ENCODE measurements at places on chromosomes 1 and 21.

DNA sequence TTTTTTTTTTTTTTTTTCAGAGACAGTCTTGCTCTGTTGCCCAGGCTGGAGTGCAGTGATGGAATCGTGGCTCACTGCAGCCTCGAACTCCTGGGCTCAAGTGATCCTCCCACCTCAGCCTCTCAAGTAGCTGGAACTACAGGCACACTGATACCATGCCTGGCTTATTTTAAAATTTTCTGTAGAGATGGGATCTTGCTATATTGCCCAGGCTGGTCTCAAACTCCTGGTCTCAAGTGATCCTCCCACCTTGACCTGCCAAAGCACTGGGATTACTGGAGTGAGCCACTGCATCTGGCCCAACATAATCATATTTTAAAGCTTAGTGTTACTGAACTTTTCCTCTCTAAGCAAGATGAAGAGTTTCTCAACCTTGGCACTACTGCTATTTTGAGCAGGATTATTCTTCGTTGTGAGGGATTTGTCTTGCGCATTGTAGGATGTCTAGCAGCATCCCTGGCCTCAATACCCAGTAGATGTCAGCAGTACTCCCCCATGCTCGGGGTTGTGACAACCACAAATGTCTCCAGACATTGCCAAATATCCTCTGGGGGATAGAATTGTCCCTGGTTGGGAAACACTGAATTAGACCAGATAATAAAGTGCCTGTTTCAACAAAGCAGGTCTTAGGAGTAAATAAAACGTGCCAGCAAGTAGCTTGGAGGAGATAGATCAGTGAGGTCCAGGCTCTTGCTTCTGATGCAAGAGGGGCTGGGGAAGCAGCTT is 15.1 kb upstream of the THRAP3 start:
- DNase-seq: no peak

DNA sequence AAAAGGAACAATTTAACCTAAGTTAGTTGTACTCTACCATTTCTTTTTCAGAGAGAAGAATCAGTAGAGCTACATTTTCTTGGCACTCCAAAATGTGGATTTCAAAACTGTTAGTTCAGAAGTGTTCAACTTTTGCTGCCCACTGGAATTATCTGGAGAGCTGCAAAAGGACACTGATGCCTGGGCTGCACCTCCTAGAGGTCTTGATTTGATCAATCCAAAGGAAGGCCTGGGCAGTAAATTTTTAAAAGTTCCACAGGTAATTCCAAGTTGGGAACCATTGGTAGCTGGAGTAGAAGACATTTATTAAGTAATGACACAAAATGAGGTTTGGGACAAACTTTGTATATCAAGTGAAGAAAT is 79.3 kb upstream of the HMCN1 start:
- no peak for DNase-seq

- no peak for DNase-seq
Measured at GRCh38 chr1:47630346-47630745, 192.5 kb downstream of the FOXD2 start.

DNA sequence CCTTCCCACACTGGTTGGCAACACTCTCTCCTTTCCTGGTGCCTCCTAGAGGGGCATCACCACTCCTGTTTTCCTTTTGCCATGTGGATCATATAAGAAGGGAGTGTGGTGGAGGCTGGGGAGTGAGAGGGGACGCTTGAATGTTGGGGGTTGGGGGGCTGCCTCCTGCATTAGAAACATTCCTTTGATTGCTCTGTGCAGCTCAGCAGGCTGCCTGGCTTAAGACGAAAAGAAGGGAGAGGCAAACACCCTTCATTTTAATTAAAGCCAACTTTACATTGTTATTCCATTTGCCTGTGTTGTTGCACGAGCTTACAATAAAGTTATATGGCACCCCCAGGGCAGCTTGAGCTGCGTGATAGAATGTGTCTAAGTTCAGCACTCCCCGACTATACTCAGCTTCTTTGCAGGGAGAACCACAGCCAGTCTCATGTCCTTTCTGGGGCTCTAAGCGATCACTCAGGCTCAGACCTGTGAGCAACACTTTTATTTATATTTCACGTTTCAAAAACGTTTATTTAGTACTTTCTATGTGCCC is 57.4 kb downstream of the FOXD2 start:
- DNase-seq: no peak

DNA sequence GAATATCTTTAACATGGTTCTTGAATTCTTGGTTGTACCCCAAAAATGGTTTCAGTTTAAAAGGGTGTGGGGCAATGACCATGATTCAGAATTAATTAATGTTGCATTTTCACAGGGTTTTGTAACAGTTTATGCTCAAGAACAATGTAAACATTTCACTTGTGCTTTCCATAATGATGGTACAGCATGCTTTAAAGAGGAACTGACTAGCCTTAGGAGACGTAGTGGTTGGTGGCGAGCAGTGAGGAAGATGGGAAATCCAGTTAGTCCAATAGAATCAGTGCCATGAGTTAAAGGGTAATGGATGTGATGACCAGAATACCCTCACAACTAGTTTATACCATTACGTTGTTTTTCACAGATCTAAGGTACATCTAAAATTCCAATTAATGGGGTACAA is 138.0 kb downstream of the HS2ST1 start:
- DNase-seq: no peak

- DNase-seq: no peak
Measured at GRCh38 chr1:231189683-231190270, 27.9 kb downstream of the TRIM67 start.

- DNase-seq: no peak
Measured at GRCh38 chr21:44615911-44616590, 4.2 kb downstream of the KRTAP10-8 start.

DNA sequence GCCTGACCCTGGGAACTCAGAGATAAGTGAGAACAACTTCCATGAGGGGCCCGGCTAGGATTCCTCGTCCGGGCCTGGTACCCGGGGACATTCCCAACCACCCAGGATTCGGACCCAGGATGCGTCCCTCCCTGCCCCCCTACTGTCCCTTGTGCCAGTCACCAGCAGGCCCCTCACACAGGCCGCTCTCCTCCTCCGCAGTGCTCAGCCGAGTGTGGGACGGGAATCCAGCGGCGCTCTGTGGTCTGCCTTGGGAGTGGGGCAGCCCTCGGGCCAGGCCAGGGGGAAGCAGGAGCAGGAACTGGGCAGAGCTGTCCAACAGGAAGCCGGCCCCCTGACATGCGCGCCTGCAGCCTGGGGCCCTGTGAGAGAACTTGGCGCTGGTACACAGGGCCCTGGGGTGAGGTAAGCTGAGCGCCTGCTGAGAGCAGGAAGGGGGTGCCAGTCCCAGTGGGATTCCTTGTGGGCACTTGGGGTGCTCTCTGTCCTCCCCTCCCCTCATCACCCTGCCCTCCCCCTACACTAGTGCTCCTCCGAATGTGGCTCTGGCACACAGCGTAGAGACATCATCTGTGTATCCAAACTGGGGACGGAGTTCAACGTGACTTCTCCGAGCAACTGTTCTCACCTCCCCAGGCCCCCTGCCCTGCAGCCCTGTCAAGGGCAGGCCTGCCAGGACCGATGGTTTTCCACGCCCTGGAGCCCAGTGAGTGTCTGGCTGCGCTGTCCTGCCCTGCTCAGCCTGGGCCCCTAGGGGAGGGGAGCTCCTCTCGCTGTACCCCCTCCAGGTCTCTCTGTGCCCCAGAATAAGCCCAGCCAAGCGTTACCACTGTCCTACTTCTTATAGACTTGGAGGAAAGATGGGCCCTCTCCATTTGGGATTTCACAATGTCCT is 9.8 kb downstream of the ADAMTSL4 start:
- DNase-seq: no peak

DNA sequence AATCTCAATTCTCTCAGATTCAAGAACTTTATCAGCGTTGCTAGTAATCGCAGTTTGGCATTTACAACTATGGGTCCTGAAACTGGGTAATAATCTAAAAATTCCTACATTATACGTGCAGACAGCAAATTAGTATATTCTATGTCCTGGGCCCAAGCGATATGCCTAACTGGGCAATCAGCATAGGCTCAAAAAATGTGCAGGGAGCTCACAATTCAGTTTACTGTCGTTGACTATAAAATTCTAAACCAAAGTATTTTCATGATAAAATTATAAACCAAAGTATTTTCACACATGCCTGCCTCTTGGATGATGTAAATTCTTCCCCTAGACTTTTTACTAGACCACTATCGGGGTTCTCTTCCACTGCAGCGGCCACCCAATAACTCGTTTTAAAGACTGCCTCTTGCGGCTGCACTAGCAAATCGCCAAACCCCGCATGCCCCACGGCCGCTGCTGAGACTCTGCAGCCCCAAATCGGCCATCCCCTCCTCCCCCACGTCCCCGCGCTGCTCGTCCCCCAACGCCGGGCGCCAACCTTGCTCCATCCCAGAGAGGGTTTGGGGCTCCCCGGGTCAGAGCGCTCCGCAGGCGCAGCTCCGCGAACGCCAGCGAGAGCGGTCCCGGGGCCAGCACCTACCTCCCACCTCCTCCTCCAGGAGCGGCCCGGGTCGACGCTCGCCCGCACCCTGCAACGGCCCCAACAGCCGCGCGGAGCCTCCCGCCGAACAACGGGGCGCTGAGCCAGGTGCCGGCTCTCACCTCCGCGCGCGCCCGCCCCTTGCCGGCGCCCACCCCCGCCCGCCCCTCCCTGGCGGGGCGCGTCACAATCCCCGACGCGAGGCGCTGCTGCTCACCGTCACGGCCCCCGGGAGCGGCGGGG is 506 bp downstream of the SSX2IP start:
- peak; percentile 32 for DNase-seq

- DNase-seq: no peak
Measured at GRCh38 chr1:40652979-40653378, 12.5 kb downstream of the RIMS3 start.

- DNase-seq: peak; percentile 85
Measured at GRCh38 chr1:56098946-56099345, 480.4 kb downstream of the PLPP3 start.

- DNase-seq: no peak
Measured at GRCh38 chr1:8006037-8006963, 19.8 kb downstream of the ERRFI1 start.

GRCh38 chr1:174967845-174968705 is 31.7 kb upstream of the CACYBP start:
- no peak for DNase-seq

GRCh38 chr1:174058624-174059023 is 36.5 kb upstream of the RC3H1 start:
- peak; percentile 30 for DNase-seq

DNA sequence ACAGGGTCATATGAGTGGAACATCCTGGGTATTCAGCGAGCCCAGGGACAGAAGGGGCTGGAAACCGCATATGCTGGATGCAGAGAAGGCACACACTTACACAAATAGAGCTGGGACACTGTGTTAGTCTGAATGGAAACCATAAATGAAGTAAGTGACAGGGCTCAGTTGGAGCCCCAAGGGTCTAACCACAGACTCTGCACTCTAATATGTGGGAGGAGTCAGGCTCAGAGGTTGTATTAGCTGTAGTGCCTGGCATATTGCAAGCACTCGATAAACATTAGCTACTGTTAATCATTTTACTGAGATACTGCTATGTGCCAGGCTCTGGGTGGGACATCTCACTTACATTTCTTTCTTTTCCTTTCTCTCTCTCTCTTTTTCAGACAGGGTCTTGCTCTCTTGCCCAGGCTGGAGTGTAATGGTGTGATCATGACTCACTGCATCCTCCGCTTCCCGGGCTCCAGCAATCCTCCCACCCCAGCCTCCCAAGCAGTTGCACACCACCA is 6.5 kb upstream of the OLIG1 start:
- DNase-seq: no peak

DNA sequence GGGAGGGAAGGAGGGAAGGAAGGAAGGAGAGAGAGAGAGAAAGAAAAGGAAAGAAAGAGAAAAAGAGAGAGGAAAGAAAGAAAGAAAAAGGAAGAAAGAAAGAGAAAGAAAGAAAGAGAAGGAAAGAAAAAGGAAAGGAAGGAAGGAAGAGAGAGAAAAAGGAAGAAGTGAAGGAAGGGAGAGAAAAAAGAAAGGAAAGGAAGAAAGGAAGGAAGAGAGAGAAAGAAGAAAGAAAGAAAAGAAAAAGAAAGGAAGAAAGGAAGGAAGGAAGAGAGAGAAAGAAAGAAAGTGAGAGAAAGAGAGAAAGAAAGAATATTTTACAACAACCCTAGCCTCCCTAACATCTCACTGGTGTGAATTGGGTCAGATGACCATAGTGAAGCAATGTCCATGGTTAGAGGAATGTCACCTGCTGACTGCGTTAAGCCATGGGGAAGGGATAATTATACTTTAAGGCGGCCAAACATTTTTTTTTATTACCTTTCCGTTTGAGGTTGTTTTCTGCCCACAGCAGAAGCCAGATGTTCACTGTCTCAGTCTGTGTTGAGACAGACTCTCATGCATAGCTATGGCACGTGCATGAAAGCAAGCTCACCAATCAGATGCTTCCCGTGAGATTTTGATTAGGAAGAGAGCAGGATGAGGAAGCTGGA is 76.4 kb downstream of the SNRPE start:
- no peak for DNase-seq

GRCh38 chr1:179369751-179370341 is 4.1 kb downstream of the AXDND1 start:
- peak; percentile 37 for DNase-seq

GRCh38 chr1:147824798-147825197 is 64.4 kb upstream of the GJA5 start:
- DNase-seq: no peak

DNA sequence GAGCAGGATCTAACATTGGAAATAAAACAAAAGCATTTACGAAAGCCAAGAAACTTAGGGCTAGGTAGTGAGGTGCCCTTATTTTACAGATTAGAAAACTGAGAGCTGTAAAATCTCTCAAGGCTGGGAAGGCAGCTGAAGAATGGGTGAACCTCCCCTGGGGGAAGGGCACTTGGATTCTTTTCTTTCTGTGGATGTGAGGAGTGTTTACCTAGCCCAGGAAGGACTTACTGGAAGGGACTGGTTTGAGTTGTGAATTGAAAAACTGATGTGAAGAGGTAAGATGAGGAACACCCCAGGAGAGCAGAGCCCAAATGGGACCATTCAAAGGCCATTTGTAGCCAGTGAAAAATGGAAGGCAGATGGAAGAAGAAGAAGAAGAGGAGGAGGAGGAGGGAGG is 74.7 kb upstream of the NGF start:
- no peak for DNase-seq

DNA sequence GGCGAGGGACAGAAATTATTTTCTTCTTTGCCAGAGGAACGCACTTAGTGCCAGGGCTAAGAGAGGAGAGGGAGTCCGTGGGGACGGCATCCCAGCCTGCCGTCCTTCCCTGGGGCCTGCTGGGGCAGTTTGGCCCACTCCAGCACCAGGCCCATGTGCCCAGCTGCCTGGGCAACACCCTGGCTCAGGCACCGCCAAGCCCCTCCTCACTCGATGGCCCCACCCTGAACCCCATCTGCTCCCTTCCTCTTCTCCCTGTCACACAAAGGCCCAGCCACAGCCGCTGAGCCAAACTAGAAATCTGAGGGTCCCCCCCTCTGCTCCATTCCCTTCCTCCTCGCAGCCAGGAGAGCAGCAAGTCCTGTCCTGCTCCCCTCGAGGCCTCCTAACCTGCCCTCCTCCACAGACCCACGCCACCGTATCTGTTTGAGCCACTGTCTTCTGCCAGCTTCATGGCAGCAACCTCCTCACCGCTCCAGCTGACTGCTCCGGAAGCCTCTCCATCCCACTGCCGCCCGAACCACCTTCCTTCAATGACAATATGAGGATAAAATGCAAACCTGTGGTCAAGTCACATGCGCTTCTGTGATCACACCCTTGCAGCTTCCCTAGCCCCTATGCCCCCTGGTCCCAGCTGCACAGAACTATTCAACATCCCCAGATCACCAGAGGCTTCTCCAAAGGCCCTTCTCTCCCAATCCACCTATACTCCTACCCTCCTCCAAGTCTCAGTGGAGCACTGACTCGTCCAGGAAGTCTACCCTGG is 8.4 kb upstream of the TNNI1 start:
- DNase-seq: no peak
